ENCODE measurements at places on chromosomes 13 and 19.

- no peak for DNase-seq
Observed at GRCh38 chr19:40947573-40947972, 43.5 kb upstream of the CYP2B6 start.

DNA sequence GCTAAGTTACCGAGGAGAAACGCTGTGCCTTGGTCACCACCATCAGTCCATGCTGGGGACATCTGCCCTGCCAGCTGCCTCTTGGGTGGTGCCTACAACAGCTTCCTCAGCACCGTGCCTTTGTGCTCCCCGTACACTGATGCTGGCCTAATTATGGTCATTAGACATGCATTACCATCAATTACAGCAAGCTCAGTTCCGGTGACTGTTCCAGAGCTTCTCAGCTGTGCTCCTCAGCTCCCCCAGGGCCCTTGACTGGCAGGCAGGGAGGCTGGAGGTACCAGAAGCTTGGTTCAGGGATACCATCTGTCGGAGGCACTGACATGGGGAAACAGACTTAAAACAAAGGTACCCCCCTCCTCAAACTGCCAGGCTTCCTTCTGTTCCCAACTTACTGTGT is 40.2 kb downstream of the CILP2 start:
- no peak for DNase-seq

DNA sequence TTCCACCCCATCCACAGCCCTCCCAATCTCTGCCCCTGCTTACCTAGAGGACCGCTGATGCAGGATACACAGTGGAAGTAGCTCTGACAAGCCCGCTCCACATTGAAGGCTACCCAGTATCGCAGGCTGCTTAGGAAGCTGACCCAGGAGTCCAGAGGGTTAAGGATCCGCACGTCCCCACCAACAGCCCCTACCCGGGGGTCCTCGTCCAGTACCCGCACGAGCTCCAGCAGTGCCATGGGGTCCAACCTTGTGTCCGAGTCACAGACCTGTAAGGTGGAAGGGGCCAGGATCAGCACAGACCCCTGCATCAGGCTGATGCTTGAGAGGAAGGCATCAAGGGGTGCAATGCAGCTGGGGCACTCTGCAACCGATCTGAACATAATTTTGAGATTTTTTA is 6.9 kb downstream of the HAS1 start:
- DNase-seq = no peak

- no peak for DNase-seq
Observed at GRCh38 chr13:98988780-98989179, 10.9 kb upstream of the DOCK9 start.

- no peak for DNase-seq
Observed at GRCh38 chr13:49220856-49221589, 885 bp downstream of the MLNR start.

DNA sequence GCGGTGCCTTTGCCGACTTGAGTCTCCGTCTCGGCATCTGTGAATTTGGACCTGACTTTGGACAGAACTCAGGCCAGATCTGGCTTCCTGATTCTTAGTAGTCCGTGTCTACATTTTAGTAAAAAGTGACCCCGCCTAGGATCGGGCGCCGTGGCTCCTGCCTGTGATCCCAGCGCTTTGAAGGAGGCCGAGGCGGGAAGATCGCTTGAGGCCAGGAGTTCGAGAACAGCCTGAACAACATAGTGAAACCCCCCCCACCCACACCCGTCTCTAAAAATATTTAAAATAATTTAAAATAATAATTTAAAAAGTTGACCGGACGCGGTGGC is 849 bp upstream of the TCF3 start:
- no peak for DNase-seq

GRCh38 chr19:48740164-48740972 is at the start of gene RASIP1:
Gene RASIP1, minus strand, starts transcription at chr19:48740610. Its CDS starts 328 bp downstream, at chr19:48740282.
- DNase-seq = no peak

DNA sequence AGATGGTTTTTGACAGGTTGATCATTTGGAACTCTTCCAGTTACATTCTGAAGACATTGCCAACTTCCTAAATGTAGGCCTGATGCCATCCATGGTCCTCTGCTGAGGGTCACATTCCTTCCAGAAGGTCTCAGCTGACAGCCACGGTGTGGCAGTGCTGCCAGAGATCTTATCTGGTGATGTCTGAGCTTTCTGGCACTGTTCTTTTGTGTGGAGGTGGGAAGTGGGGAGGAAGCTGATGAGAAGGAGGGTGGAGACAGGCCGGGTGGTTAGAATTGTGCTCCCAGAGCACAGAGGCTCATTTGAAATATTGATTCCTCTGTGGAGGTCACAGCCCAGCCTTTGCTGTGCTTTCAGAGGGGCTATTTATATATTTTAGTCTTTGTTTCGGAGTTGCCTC is 16.1 kb upstream of the MTIF3 start:
- DNase-seq = no peak

DNA sequence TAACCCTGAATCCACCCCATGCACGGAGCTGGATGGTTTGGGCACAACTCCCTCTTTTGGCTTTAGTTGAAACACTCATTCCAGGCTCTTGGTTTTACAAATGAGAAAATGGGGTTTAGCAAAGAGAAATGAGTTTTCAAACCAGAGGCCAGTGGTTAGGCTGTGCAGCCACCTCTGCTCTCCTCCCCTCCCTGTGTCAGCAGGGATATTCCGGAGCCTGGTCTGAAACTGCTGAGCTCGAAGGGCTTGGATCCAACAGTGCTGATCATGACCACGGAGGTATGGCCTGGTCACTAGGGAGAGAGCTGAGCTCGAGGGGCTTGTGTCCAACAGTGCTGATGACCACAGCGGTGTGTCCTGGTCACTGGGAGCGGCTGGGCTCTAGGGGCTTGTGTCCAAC is 41.5 kb downstream of the ZNF787 start:
- no peak for DNase-seq

DNA sequence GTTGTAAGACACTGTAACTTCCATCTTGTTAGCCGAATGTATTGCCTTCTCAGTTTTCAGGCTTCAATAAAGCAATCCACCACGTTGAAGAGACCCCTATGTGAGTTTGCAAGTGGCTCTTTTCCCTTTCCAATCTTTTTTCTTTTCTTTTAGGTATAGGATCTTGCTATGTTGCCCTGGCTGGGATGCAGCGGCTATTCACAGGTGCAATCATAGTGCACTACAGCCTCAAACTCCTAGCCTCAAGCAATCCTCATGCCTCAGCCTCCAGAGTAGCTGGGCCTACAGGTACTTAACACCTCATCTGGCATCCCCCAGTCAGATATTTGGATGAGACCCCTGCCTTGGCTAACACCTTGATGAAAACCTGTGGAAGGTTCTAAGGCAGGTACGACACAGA is 33.5 kb upstream of the FEM1A start:
- DNase-seq = no peak

- no peak for DNase-seq
Observed at GRCh38 chr19:49790866-49791265, 22.2 kb downstream of the FUZ start.

- peak; percentile 42 for DNase-seq
Observed at GRCh38 chr19:43594710-43595604, 977 bp downstream of the IRGQ start.

GRCh38 chr13:36418022-36418805 is 14.1 kb upstream of the CCNA1 start:
- no peak for DNase-seq

DNA sequence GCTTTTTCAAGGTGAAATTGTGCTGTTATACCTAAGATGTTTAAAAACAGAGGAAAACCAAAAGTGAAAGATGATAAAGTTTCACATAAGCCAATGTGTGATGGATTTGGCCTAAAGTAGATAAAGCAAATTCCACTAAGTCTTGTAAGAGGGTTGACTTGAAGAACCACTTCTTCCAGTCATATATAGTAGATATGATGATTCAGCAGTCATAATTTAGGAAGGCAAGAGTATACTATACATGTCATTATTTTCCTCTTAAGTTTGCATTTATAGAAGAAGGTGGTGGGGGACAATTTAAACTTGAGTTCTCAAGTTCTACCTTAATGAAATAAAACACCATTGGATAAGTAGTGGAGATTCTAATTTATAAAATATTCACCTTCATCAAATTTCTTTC is 37.3 kb downstream of the PHF11 start:
- DNase-seq = no peak

DNA sequence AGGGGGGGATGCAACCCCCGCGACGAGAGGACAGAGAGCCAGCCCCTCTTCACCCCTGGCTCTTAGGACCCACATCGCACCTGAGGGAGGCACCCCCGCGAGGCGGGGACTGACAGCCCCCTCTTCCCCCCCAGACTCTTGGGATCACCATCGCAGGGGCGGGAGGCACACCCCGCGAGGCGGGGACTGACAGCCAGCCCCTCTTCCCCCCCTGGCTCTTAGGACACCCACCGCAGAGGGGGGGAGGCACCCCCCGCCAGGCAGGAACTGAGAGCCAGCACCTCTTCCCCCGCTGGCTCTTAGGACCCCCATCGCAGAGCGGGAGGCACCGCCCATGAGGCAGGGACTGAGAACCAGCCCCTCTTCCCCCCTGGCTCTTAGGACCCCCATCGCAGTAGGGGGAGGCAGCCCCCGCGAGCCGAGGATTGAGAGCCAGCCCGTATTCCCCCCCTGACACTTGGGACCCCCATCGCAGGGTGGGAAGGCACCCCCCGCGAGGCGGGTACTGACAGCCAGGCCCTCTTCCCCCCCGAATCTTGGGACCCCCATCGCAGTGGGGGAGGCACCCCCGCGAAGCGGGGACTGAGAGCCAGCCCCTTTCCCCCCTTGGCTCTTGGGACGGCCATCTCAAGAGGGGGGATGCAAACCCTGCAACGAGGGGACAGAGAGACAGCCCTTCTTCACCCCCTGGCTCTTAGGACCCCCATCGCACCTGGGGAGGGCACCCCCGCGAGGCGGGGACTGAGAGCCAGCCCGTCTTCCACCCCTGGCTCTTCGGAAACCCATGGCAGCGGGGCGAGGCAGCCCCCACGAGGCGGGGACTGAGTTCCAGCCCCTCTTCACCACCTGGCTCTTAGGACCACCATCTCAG is 2425.1 kb upstream of the PCDH20 start:
- DNase-seq = no peak

DNA sequence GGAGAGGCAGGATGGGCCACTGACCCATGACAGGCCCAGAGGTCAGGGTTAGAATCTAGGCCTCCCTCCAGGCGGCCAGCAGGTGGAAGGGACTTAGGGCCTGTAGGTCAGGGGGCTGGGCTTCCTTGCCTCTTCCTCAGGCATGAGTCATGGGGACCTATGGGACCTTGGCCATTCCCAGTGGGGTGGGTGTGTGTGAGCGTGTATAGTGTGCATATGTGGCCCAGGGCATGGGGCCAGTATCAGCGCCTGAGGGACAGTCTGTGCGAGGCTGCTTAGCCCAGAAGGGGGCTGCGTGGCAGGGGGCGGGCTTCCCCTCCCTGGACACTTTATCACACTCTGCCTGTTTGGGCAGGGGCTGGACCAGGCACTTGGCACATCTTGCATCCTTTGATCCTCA is 13.3 kb downstream of the KCTD15 start:
- DNase-seq = no peak

DNA sequence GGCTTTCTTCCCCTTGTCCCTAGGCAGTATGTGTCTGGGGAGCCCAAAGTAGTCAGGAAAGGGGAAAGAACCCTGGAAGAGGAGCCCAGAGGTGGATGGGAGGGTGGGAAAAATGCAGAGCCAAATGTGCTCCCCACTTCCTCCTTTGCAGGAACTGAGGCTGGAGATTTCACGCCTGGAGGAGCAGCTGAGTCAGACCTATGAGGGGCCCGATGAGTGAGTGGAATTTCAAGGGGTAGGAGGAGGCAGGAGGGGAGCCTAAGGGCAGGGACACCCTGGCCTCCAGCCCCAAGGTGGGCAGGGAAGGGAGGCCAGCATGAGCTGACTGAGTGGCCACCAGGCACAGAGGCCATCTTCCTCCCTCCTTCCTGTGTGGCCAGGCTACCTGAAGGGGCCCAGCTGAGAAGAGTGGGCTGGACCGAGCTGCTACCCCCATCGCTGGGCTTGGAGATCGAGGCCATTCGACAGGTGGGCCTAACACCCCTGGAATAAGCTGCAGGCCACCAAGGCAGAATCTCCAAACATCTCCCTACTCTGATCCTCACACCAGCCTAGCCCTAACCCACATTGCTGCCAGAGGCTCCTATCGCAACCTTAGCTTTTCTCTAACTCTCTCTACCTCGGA is 14.3 kb downstream of the PTH2 start:
- DNase-seq = no peak

- peak; percentile 41 for DNase-seq
Observed at GRCh38 chr19:56142087-56142787, 1.1 kb downstream of the ZNF444 start.

GRCh38 chr13:35388441-35389355 is 87.8 kb downstream of the MAB21L1 start:
- no peak for DNase-seq

GRCh38 chr13:41960211-41960636 is 685 bp downstream of the VWA8 start:
- no peak for DNase-seq

GRCh38 chr13:77038907-77039480 is 12.0 kb upstream of the FBXL3 start:
- DNase-seq = no peak

GRCh38 chr19:7665076-7665475 is 3.8 kb upstream of the RETN start:
- no peak for DNase-seq

DNA sequence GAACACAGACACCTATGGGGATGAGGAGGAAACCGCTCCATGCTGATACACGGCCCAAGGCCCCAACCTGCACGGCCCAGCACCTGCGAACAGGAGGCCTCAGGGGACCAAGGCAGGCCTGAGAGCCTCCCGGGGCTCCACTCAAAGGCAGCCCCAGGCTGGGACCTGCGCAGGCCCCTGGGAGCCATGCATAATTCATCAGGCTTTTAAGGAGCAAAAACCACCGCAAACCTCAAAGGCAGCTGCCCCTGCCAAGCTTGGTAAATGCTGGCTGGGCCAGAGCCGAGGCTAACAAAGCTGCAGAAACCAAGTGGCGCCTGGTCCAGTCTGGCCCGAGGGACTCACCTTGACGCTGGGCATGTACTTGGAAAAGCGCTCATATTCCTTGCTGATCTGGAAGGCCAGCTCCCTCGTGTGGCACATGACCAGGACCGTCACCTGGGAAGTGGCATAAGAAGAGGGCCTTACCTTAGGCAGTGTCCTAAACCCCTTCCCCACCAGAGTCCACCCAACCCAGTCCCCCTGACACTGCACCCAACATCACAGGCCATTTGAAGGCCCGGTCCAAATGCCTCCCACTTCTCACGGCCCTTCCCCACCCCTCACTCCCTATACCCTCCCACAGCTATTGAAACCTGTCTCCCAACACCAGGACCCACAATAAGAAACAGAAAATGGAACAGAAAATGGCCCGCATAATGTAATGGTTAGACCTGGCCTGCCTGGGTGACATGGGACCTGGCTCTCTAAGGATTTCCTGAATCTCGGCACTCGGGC is 7.8 kb downstream of the DDX39A start:
- DNase-seq = no peak

DNA sequence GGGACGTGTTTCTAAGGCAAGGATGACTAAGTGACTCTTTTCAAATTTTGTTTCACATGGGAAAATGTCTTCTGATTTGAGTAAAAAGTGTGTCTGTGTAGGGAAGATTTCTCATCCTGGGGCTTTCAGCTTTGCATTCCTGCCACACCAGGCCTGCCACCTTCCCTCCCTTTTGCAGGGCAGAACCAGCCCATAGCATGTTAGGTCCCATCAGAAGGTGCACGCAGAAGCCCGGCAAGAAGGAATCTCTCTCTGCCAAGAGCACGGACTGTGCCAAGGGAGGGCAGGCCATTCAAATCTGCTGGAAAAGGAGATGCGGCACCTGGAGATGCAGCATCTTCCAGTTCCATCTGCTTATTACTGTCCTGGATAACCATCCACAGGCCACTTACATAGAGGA is 212.0 kb downstream of the SLC7A1 start:
- no peak for DNase-seq

GRCh38 chr19:55699221-55699620 is 24.2 kb downstream of the EPN1 start:
- DNase-seq = no peak

All from progenitor cell of endocrine pancreas (in vitro differentiated cells).